Neural progenitor cell (in vitro differentiated cells): ENCODE measurements at places on chromosomes 16 and 17.
A peak's percentile ranks its signal among the peaks of the same experiment; 100 is the strongest.

DNA sequence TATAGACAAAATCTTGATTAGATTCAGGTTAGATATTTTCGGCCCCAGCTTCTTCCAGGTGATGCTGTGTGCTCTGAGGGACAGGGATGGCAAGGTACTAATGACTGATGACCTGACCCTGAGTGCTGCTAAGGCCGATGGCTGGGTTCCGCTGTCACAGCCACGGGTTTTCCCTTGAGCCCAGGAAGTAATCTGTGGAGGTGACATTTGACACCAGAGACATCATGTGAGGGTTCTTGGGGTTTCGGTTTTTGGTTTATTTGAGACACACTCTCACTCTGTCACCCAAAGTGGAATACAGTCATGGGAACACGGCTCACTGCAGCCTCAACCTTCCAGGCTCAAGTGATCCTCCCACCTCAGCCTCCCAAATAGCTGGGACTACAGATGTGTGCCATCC lies 9.8 kb downstream of the OTOP3 start:
- DNase-seq = no peak

DNA sequence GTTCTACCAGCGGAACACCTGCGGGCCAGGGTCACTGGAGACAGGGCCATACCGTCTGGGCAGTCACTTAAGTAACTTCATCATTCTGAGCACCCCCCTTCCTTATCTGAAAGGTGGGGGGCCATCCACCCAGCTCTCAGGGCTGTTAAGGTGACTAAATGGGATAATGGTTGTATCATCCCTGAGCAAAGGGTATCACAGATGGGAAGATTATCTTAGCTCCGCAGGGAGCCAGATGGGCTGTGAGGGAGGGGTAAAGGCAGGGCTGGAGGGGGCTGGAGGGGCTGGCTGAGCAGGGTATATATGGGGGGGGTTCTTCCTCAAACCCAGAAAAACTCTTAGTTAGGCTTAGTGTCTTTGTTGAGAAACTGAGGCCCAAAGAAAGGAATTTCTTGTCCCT lies 2.9 kb upstream of the CACNA1G start:
- no peak for DNase-seq

- no peak for DNase-seq
Measured at GRCh38 chr17:71438631-71439146, 682.1 kb upstream of the SOX9 start.

GRCh38 chr16:12530302-12530701 lies 273.4 kb downstream of the CPPED1 start:
- no peak for DNase-seq

DNA sequence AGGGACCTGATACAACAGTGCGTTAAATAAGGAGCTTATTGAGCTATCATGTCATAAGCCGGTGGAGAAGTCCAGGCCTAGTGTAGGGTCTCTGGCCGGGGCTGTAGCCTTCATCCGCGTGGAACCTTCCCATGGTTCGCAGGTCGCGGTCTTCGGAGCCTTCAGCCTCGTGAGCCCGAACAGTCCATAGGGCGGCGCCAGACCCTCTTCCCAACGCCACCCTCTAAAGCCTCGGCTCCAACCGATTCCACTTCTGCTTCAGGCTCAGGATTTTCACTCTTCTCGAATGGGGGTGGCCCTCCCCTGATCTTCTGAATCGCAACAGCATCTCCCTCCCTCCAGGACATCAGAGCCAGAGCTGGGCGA lies 10.3 kb upstream of the BRCA1 start:
- no peak for DNase-seq

GRCh38 chr16:84544031-84544773 lies 39.7 kb upstream of the MEAK7 start:
- no peak for DNase-seq

DNA sequence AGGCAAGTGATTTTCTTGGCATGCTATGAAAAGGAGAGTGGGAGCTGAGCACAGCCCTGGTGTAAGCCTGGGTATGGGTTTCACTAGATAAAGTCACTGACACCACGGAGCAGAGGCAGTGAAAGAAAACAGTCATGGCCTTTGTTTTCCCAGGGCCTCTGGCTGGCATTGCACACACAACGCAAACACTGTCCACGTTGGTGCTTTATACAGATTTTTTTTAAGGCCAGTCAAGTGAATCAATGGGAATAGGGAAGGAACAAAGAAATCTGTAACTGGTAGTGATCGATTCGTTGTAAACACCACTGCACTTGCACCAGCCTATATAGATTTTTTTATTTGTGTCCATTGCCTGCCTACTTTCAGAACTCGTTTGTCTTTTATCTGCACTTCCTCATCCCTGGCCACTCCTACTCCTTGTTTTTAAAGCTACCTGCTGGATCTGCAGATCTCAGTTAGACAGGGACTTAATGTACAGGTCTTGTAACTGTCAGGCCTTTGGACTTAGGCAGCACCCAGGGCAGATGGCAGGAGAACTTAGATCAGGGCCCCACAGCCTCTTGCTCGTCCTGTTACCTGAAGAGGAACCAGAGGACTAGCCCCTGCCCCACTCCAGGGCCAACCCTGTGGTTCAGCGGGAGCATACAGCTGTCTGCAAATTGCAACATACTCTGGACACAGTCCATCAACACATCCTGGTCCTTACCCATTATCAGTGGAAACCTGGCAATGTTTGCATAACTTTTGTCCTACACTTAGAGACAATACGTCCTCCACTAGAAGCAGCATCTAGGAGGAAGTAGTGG lies 10.6 kb upstream of the TMIGD1 start:
- no peak for DNase-seq

- DNase-seq = no peak
Measured at GRCh38 chr17:57366177-57366557, 109.8 kb downstream of the MSI2 start.

DNA sequence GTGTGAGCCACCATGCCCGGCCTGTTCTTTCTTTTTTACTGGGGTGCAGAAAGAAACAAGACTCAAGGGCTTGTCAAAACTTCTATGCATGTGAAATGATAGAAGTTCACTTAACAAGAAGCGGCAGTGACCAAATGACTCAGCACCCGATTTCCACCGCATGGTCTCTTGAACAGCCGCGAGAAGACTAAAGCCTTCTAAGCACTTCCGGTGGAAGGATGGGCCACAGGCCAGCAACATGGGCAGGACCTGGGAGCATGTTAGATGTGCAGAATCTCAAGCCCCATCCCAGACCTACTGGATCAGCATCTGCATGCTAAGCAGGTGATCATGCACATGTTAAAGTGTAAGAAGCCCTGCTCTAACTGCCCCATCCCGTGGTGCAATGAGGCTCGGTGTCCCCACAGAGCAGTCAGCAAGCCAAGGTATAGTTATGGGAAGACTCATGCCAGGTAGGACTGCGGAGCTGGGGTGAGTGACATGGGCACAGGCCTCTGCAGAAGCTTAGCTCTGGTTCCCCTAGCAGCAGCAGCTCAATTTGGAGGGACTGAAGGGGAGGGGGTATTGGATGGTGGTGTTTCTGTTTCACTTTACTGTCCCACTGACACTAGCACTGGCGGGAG lies 88.5 kb upstream of the HNF1B start:
- DNase-seq = no peak

DNA sequence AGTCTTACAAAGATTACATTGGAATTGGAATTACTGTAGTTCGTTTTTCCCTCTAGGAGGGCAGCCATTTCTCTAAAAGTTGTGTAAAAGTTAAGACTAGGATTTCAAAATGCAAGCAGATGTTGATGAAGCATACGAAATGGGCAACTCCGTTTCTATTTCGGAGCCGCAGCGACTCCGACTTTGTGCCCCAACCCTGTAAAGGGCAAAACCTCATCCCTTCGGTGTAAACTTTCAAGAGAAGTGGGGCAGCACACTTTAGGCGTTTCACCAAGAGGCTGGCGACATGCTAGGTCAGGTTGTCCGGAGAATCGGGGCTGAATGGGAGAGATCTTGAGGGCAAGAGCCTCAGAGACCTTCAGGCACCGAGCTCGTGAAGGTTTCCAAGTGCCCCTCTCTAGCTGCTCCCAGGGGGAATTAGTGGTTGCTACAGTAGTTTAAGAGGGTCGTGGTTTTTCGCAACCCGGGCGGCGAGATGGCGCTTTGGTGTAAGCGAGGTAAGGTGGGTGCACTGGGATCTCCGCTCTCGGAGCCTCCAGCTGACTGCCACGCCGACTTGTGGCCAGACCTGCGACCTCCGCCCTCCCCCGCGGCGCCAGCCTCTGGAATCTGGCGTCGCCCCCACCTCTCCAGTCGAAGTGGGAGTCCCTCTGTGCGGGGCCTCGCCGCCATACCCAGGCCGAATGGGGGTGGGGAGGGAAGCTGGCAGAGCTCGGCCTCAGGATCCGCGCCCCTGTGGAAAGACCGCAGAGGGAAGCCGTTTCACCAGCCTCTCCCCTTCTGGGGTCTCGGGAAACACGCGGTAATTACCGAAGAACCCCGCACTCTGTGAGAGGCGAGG lies 1.0 kb upstream of the HEXIM2 start:
- peak; percentile 95 for DNase-seq

DNA sequence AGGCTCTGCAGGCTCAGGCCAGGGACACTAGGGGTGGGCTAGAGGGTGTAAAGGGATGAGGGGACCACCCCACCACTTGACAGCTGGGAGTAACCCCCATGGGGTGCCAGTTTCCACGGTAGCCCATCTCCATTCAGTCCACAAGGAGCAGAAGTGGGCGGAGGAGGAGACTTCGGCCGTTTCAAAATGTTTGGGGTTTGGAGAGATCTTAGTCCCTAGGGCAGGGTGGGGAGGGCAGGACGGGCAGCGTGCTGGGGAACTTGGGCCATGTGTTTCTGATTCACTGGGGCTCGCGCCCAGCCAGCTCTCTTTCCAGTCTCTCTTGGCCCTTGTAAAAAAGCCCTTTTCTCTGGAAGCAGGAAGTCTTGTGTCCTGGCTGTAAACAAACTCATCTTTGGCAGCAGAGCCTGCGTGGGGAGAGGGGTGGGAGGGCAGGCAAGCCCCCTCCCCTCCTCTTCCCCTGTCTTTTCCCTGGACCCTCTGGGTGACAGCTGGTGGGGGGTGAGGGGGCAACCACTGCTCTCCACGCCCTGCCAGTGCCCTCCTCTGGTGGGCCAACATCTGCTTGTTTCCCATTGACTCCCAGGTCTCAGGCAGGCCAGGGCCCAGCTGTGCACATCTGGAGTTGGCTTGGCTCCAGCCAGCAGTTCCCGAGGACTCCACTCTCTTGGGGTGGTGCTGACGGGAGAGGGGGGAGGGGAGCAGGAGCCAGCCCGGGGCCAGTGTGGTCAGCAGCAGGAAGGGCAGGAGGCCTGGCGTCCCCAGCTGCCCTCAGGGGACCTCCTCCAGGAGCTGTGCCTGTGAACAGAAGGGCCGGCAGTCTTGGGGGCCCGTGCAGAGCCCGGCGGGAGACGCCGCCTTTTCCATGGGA lies 8.1 kb downstream of the CYGB start:
- DNase-seq = peak; percentile 55

GRCh38 chr16:54938212-54939028 lies 7.8 kb downstream of the IRX5 start:
- peak; percentile 70 for DNase-seq

- no peak for DNase-seq
Measured at GRCh38 chr17:69909389-69909788, 165.6 kb upstream of the KCNJ16 start.

DNA sequence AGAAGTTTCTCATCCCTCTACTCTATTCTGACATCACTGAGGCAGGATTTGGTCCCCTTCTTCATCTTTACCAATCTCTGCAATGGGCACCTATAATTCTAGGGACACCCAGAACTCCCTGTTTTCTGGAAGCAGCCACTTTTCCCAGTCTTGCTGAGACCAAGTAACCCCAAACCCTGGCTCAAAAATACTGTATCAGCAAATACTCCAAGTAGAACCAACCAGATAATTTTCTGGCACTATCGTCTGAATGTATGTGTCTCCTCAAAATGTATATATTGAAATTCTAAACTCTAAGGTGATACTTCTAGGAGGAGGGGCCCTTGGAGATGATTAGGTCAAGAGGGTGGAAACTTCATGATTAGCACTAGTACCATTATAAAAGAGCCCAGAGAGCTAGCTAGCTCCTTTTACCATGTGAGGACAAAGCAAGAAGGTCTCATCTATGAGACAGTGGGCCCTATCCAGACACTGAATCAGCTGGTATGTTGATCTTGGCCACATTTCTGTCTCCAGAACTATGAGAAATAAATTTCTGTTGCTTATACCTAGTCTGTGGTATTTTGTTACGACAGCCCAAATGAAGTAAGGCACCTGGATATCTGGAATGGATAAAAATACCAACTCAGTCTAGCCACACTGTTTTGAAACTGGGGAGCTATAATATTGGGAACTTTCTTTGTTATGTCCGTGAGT lies 464.4 kb downstream of the CDH11 start:
- DNase-seq = no peak

DNA sequence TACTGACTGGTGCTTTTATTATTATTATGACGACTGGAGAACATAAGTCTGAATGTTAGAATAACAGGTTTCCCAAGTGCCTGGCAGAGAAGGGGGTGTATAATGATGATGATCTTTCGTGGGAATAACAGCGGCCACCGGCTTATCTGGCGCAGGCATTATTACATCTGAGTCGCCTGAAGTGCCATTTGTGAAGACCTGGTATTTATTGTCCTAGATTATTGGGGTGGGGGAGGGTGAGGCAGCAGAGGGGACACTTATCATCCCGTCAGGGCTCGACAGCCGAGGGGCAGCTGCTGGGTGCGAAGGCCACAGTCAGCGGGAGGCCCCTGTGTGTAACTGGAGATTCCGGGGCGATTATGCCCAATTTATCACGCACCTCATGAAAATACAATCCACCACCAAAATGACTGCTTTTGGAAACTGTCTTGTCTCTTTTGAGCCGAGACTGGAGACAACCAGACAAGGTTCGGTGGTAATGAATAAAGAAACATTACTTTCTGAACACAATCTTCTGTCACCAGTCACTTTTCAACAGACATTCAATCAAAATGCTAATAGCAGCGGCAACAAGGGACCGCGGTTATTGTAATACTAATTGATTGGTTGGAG lies 199.3 kb downstream of the CCDC182 start:
- no peak for DNase-seq

DNA sequence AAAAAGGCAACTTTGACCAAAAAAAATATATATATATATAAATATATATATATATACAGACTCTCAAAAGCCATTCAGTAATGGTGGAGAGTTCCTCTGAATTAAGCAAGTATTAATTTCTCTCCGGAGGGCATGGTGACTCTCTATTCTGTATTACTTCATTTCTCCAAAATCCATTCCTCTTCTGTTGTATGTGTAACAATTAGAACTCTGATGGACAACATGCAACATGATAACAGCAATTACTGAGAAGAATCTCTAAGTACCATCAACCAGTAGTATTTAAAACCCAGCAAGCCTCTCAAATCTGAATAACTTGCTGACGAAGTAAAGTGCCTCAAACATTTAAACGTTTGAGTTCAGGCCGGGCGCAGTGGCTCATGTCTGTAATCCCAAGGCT lies 2.3 kb downstream of the GRB2 start:
- no peak for DNase-seq

DNA sequence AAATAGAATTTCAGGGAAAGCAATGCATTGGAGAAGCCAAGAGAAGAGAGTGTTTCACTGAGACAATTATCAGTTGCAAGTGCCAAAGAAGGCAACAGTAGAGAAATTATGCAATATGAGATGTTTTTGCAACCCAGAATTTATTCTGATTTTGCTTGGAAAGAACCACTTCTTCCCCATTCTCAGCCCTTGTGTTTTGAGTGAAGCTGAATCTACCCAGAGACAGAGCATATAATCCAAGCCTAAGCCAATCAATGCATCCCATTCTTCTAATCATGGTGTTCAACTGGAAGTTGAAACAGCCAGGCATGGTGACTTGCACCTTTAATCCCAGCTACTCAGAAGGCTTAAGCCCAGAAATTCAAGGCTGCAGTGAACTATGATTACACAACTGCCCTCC lies 6.9 kb upstream of the SCNN1G start:
- no peak for DNase-seq

GRCh38 chr17:68294617-68295016 lies 3.3 kb downstream of the ARSG start:
- DNase-seq = no peak

- peak; percentile 64 for DNase-seq
Measured at GRCh38 chr17:70906808-70907207, 737.5 kb downstream of the KCNJ2 start.
